Gastroesophageal sphincter (tissue), 4 donors: ENCODE measurements at places on chromosomes 1 and 21. TPM values are rescaled to one million over a fixed set of nuclear protein-coding genes. Genes with fewer than 3 reads are reported as not detected.

GRCh38 chr1:109481646-109482045 lies 2.1 kb upstream of the ATXN7L2 start:
- no peak for ATAC-seq

CELA2A gene
- total RNA-seq: not detected

DNA sequence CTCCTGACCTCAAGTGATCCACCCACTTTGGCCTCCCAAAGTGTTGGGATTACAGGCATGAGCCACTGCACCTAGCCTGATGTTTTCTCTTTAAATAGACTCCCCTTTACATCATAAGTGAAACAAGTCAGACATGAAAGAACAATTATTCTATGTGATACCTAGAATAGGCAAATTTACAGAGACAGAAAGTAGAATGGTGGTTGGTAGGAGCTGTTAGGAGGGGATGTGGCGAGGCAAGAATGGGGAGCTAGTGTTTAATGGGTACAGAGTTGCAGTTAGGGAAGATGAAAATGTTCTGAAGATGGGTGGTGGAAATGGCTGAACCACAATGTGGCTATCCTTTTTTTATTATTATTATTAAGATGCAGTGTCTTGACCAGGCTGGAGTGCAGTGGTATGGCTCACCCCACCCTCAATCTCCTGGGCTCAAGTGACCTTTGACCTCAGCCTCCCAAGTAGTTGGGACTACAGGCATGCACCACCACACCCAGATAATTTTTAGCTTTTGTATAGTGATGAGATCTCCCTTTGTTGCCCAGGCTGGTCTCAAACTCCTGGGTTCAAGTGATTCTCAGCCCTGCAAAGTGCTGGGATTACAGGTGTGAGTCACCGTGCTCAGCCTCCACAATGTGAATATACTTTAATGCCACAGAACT lies 28.4 kb downstream of the ELF3 start:
- no peak for ATAC-seq

PLA2G2C gene
- not detected for total RNA-seq

FMN2 gene
- 8.6 TPM for total RNA-seq

DNA sequence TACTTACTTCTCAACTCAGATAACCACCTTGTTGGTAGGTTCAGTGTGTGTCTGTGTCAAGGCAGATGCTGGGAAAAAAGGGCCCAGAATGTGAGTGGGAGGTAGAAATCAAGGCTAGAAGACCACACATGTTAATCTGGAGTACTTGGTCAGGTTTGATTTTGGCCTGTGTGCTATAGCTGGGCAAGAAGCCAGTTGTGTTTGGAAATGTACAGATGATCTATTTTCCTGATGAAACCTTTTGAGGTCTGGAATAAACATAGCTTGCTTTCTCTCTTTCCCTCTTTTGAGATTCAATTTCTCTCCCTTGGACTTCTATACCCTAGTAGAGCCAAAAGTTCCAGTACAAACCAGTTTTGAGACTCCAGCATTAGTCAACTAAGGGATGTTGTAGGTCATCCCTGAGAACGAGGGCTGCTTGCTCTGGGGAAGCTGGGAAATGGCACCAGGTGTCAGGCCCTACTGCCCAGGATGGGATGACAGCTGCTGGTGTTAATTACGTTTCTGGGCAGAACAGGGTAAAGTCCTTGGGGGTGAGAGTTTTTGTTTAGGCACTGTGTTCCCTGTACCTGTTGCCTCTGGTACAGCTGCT lies 15.8 kb downstream of the MAPKAPK2 start:
- no peak for ATAC-seq

GRCh38 chr1:114232691-114233090 lies 79.0 kb upstream of the SYT6 start:
- ATAC-seq: no peak

DNA sequence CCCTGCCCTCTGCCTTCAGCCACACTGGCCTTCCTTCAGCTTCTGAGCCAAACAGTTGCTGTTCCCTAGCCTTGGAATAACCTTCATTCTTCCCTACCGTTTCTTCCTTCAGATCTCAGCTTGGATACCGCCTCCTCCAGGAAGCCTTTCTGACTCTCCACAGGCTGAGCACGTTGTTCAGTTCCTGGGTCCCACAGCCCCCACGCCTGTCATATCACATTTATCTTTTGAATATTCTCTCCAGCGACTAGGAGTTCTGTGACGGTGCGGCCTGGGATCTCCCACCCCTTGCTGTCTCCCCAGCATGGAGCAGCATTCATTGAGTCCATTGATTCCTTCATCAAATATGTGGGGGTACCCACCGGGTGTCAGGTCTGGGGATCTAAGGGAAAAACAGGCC lies 39.2 kb downstream of the EPHA2 start:
- no peak for ATAC-seq

LRRC41 gene
- total RNA-seq: 73.7 TPM

DNA sequence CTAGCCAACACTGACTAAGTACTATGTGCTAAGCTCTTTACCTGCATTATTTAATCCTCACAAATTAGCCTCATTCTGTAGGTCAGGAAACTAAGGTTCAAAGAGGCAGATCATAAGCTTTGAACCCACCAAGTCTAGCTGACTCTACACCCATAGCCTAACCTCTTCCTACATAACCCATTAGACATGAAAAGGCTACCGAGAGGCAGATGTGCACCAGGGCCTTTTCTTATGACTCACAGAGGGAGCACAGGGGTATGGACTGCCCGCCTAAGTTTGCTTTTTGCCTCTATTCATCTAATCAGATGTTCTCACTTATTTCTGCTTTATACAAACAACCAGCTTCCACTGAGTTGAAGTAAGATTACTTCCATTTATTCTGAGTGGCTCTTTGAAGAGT lies 31.5 kb downstream of the LBR start:
- ATAC-seq: no peak

DNA sequence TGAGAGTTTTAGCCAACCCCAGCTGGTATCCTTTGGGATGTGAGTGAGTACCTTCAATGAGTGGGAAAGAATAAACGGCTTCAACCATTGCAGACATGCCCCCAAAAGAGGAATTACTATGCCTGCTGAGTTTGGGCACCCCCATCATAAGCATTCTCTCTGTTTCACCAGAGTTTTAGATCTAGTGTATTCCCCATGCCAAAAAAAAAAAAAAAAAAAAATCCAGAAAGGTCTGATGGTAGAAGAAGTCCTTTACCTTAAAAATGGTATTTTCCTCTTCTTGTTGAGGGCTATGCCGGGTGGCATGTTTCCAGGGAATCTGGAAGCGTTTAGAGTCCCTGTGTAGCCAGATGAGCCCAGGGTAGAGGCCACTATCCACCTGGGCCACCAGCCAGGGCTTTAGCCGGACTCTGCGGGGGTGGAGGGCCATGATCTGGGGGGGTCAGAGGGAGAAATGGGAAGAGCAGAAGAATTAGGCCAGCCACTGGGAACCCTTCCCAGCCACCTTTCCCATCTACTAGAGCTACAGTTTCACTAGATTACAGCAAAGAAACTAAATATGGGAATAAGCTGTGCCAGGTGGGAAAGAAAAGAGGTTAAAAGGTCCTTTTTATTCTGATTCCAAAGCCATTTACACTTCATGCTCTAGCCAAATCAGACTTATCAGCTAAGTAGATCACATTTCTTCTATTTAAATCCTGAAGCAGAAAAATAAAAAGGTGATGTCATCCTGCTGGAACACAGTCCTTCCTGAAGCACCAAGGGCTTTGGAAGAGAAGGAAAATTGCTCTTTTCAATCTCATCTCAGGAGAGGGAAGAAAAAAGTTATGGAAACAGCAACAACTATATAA lies 4.7 kb downstream of the IRF6 start:
- ATAC-seq: no peak

GRCh38 chr1:233672732-233673131 lies 58.8 kb downstream of the KCNK1 start:
- ATAC-seq: no peak

DNA sequence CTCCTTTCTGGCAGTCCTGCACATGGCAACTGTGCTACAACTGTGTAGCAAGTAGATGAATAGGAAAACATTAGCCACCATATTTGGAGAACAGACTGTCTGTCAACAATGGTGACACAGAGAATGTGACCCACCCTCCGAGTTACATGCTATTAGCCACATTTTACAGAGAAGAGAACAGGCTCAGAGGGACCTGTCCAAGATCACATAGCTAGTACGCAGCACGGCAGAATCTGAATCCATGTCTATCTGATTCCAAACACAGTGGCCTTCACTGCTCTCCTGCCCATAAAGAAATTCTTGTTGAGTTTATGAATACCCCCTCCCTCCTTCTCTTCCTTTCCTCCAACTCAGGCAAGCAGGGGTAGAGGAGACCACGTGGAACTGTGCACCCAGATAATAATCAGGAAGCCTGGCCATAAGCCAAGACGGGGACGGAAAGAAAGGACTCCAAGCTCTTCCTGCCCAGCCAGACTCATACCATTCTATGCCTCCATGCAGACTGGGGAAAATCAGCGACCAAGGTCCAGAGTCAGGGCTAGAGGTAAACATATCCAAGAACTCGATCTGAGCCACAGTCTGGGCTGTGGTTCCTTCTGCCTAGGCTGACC lies 78.8 kb downstream of the TRABD2B start:
- ATAC-seq: no peak

- no peak for ATAC-seq
Measured at GRCh38 chr1:54742282-54742681, 22.0 kb downstream of the PARS2 start.

GRCh38 chr1:26283871-26284596 lies 4.1 kb downstream of the SH3BGRL3 start:
- no peak for ATAC-seq

MSH4 gene
- 0.93 TPM for total RNA-seq

GRCh38 chr1:208587110-208587509 lies 342.9 kb upstream of the PLXNA2 start:
- no peak for ATAC-seq

- peak; percentile 93 for ATAC-seq
Measured at GRCh38 chr21:39312112-39313041, 1.1 kb downstream of the BRWD1 start.

GRCh38 chr1:115134850-115135480 lies 45.7 kb upstream of the TSPAN2 start:
- peak; percentile 64 for ATAC-seq

DNA sequence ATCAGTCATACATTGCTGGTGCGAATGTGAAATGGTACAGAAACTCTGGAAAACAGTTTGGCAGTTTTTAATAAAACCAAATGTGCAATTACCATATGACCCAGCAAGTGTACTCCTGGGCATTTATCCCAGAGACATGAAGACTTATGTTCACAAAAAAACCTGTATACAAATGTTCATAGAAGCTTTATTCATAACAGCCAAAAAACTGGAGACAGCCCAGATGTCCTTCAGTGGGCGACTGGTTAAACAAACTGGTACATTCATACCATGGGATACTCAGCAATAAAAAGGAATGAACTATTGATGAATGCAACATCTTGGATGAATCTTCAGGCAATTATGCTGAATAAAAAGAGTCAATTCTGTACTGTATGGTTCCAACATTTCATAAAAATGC lies 97.8 kb downstream of the DTL start:
- no peak for ATAC-seq

- ATAC-seq: no peak
Measured at GRCh38 chr1:209657140-209657879, 5.1 kb upstream of the LAMB3 start.

OR10Z1 gene
- not detected for total RNA-seq

DNA sequence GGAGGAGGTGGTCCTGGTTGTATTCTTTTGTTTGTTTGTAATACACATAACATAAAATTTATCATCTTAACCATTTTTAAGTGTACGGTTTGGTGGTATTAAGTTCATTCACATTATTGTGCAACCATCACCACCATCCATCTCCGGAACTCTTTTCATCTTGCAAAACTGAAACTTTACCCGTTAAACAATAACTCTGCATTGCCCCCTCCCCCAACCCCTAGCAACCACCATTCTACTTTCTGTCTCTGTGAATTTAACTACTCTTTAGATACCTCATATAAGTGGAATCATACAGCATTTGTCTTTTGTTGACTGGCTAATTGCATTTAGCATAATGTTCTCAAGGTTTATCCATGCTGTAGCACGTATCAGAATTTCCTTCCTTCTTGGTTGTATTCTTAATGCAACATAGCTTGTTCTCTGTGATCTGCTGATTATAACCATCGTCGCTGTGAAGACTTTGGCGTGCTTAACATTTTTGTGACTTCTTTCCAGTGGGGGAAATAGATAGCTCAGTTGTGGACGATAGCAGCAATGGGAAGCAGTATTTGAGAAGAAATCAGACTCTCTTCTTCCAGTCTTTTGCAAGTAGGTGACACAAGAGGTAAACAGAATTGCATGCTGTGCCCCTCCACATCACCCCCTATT lies 117.5 kb upstream of the HOOK1 start:
- no peak for ATAC-seq

DNA sequence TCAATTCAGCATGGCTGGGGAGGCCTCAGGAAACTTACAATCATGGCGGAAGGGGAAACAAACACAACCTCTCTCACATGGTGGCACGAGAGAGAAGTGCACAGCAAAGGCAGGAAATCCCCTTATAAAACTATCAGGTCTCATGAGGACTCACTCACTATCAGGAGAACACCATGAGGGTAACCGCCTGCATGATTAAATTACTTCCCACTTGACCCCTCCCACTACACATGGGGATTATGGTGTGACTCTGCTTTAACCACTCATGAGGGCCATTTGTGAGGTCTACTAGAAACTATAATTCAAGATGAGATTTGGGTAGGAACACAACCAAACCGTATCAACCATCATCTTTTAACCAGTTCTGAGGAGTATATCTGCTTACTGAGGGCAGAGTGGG lies 387.4 kb upstream of the NFIA start:
- ATAC-seq: no peak

DNA sequence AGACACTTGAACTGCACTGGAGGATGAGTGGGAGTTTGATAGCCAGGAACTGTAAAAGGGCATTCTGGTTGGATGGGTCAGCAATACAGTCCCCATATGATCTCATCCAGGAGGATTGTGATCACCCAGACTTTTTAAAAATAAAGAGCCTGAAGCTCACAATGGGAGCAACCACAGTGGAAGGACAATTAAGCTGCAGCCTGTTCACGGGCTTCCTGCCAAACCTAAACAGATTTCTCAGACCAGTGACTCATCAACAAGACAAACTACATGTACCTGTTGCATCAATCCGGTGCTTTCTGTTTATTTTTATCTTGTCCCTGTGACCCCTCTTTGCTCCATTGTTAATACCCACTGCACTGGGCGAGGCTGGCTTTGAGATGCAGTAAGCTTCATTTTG lies 52.3 kb downstream of the PAPPA2 start:
- no peak for ATAC-seq

SLC9C2 gene
- not detected for total RNA-seq

- ATAC-seq: no peak
Measured at GRCh38 chr1:161091796-161092507, 2.6 kb upstream of the NECTIN4 start.

DNA sequence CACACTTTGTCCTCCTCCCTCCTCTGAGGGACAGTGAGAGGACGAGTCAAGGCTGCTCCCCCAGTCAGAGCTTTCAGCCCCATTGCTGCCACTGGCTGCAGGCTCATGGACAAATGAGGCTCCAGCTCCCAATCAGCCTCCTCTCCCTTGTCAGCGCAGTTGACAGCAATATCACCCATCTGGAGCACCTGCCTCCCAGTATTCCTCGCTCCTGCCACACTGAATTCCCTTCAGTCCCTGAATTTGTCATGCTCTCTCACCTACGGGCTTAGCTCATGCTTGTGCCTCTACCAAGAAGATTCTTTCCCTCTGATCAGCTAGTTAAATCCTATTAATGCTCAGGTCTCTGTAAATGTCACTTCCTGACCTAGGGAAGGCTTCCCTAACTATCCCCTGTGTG lies 54.4 kb upstream of the SYT6 start:
- ATAC-seq: no peak

- ATAC-seq: no peak
Measured at GRCh38 chr1:232694475-232694874, 64.5 kb upstream of the SIPA1L2 start.

CLCNKA gene
- 0.08 TPM for total RNA-seq

MIA3 gene
- 49.3 TPM for total RNA-seq
